ENCODE measurements at places on chromosomes 4 and X.

DNA sequence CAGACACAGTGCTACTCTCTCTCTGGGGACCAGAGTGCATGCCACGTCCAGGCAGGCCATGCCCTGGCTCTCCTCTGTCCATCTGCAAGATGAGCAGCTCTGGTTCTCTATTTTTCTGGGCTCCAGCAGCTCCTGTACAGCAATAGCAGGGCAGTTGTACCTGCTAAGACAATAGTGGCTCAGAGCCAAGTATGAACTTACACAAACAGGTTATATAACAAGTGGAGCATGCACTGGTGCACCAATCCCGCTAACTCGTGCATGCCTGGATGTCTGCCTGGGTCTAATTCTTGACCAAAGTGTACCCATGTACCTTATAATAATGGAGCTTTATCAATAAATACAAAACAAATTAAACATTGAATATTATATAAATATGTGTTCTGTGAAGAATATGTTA is 392.3 kb downstream of the CENPC start:
- no peak for DNase-seq

DNA sequence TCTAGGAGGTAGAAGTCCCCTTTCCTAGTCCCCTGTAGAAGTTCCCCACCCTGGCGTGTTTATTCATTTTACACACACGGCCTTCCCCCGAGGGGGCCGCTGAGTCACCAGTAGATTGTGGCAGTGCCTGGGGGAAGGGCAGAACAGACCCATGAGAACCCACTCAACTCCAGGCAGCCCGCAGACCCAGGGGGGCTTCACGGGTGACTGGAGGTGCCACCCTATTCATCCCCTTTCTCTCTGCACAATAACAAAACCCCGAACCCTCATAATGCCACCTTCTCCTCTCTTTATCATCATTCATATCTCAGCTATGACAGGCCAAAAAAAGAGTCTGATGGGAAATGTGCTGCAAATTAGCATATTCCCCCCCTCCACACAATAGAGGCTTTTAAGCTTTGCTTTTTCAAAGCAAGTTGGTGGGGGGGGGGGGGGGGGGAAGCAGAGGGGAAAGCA is 20.4 kb upstream of the GPM6B start:
- no peak for DNase-seq

DNA sequence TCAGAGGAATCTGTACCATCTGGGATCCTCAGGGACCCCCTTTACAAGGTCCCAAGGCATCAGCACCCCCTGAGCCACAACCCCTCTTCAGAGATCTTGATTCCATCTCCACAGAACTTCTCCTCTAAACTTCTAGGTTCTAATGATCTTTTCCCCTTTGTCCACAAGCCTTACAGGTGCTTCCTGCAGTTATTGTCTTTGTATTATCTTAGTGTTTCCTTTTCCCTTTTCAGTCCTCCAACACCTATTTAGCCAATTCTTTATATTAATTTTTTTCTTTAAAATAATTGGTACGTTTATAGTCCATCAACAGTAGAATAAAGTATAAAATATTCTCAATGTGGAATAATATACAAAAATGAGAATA is 35.2 kb upstream of the FAM241A start:
- DNase-seq, result no peak

DNA sequence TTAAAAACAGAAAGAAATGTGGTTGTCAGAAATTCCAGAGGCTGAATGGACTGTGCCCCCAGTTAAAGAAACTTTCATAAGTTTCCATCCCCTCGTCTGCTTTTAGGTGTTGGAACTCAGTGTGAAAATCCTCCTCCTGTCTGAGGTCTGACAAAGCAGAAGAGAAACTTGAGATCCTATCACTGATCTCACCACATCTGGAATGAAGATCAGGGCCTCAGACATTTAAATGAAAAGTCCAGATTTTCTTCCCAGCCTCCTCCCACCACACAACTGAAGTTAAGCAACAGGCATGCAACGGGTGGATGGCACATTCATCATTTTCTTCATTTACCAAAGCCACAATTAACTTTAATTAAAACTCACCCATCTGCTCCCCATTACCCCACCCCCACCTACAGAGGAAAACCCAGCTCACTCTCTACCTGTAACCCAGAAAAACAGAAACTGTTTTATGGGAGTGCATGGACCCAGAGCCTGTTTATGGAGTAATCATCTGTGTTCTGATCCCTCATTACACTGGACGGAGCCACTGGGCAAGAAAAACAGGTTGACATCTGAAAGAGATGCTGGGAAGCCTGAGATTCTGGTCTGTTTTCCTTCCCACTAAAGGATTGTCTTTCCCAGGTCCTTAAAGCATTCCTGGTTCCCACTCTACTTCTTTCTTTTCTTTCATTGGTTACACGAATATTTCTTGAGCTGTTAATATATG is 58.1 kb upstream of the HOPX start:
- DNase-seq, result no peak

GRCh38 chr4:76895619-76896018 is 2.3 kb downstream of the SOWAHB start:
- no peak for DNase-seq

DNA sequence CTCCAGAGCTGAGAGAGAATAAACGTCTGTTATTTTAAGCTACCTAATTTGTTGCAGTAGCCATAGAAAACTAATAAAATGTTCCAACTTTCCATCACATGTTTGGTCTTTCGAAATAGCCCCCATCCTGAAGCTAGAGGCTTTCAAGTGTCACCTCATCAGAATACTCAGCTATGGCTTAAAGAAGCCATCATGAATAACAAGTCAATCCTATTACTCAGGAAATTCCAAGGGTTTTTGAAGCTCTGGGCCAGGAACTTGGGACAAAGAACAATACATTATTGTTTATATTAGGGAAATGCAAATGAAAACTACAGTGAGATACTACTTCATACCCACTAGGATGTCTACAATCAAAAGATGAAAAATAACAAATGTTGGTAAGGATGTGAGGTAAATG is 42.2 kb downstream of the TBCK start:
- no peak for DNase-seq

GRCh38 chr4:153348006-153348405 is 3.5 kb downstream of the MND1 start:
- DNase-seq, result no peak

- DNase-seq, result peak; percentile 23
These were observed 30.1 kb downstream of the TEX13A start for GRCh38 chrX:105190252-105190853.

- no peak for DNase-seq
These were observed 4.1 kb downstream of the FOXP3 start for GRCh38 chrX:49260221-49260985.

- DNase-seq, result no peak
These were observed 596.5 kb downstream of the NLGN4X start for GRCh38 chrX:5632061-5632614.

DNA sequence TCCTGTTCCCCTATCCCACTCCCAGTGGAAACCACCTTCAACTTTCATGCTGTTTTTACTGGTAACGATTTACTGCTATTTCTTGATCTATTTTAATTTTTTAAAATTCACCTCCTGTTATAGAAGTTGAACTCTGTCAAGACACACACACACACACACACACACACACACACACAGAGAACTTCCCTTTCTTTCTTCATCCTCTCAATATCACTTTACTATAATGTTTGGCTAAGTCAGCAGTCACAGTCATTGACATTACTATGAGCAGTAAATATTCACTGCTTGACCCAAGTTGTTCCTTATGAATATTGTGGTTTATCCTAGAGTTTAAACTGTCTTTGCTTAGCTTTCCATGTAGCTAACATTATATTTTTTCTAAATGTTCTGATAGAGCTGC is 24.0 kb upstream of the SGMS2 start:
- no peak for DNase-seq

DNA sequence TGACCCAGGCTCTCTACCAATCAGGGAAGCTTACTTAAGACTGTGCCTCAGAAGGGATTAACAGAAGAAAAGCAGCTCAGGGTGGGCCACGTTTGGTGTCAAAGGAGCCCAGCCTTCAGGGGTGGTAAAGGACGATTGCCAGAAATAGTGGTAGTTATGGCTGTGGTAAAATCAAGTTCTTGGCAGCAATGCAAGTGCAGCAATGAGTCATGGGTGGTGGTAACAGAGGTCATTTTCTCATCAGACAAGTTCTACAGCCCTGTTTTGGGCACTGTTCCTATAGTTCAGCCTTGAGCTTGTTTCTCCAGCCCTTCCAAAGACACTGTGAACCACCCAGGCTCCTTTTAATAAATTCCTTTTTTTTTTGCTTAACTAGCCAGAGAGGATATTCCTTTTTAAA is 120.3 kb downstream of the EFHC2 start:
- DNase-seq, result no peak

DNA sequence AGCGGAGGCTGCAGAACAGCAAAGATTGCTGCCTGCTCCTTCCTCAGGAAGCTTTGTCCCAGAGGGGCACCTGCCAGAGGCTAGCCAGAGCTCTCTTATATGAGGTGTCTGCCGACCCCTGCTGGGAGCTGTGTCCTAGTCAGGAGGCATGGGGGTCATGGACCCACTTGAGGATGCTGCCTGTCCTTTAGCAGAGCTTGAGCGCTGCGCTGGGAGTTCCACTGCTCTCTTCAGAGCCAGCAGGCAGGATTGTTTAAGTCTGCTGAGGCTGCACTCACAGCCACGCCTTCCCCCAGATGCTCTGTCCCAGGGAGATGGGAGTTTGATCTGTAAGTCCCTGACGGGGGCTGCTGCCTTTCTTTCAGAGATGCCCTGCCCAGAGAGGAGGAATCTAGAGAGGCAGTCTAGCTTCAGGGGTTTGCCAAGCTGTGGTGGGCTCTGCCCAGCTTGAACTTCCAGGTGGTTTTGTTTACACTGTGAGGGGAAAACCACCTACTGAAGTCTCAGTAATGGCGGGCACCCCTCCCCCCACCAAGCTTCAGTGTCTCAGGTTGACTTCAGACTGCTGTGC is 10.9 kb downstream of the DCK start:
- no peak for DNase-seq

GRCh38 chrX:23503835-23504539 is 163.3 kb upstream of the PRDX4 start:
- DNase-seq, result no peak

DNA sequence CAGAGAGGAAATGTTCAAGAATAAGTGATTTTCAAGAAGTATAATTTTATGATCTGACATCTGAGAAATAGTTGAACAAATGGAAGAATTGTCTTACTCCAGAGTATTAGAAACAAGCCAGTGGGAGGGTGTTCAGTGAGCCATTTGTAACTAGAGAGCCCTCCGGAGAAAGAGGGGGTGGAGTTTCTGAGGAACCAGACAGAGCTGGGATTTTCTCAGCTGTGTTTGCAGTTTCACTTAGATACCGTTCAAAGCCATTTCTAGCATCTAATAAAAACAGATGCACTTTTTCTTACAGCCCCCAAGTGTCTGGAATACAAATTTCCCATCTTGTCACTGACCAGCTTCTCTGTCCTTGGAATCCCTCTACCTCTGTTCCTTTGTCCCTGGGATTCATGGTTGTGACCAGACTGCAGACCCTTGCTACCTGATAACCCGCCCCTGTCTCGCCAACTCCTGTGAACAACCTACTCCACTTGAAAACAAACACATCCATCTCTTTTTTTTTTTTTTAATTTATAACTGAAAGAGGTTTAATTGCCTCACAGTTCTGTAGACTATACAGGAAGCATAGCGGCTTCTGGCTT is 132.8 kb upstream of the KLF3 start:
- DNase-seq, result peak; percentile 31

DNA sequence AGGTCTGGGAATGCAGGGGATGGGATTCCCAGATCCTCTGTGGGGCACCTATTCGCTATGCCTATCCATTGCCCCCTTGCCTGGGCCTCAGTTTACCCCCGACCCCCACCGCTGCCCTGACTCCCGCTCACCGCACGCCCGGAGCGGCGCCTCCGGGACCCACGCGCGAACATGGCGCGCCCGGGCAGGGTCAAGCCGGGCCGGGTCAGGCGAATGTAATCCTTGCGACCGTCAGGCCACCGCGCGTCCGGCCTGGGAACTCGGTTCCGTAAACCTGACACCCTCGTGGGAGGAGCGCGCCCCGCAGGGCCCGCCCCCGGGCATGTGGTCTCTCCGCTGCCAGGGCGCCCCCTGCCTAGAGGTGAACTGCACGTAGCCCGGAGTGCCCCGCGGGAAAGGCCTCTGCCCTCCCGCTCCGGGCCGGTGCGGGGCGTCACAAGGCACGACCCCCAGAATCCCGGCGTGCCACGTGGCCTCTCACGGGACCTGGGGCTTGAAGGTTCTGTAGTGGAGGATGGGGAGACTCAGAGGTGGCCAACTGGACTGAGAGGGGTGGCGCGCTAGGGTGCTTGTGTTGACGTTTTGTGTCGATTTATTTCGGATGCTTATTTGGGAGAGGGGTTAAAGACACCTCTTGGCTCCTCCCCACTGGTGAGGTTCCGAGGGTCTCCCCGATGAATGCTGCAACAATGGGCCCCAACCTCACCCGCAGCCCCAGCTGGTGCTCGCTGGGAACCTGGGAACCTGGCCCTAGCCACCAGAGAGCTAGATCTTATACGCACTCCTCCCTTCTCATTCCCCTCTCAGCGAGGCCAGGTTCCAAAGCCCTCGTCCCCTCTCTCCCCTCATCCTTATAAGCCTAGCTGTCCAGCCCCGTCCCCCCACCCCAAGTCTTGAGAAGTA is at the start of gene PRICKLE3:
PRICKLE3 (minus strand) TSS at position 249 of the 903 bp plus-strand sequence; CDS start at position 173, 76 bp downstream.
- peak; percentile 84 for DNase-seq

All from GM13977 (cell line).